Left colon (tissue), 2 donors: ENCODE measurements at places on chromosomes 6 and 20. TPM values are rescaled to one million over a fixed set of nuclear protein-coding genes. Genes with fewer than 3 reads are reported as not detected.

GRCh38 chr6:167095888-167096287 lies 27.0 kb upstream of the CCR6 start:
- DNase-seq = no peak

DNA sequence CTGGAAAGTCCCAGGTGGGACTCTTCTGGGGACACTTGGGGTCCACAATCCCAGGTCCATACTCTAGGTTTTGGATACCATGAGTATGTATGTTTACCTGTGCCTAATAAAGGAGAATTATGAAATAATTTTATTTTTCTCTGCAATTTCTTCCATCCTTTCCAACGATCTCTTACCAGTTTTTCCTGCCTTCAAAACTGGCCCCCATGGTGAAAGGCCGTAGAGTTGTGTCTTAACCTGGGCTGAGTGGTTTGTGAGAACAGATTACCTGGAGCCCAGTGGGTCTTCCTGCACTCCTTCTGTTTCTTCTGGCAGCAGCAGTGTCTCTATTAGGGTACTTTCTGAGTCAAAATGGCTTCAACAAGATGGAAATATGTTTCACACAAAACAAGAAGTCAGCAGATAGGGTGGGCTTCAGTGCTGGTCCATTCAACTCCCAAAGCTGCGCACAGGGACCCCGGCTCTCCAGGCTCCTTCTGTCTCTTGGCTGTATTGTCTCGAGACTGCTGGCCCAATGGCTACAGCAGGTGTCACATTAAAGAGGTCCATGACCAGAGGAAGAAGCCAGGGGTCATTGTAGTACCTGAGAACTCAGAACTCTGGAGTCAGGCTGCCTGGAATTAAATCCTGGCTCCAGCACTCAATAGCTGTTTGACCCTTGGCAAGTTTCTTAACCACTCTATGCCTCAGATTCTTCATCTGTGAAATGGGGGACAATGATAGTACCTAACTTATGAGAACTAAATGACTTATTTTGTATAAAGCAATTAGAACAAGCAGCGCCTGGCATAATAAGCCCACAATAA lies 10.5 kb upstream of the RBCK1 start:
- DNase-seq = no peak

- peak; percentile 54 for DNase-seq
These were observed 59.3 kb upstream of the STMND1 start for GRCh38 chr6:17042422-17043147.

GRCh38 chr20:34410336-34410735 lies 47.3 kb downstream of the ITCH start:
- DNase-seq = no peak

DNA sequence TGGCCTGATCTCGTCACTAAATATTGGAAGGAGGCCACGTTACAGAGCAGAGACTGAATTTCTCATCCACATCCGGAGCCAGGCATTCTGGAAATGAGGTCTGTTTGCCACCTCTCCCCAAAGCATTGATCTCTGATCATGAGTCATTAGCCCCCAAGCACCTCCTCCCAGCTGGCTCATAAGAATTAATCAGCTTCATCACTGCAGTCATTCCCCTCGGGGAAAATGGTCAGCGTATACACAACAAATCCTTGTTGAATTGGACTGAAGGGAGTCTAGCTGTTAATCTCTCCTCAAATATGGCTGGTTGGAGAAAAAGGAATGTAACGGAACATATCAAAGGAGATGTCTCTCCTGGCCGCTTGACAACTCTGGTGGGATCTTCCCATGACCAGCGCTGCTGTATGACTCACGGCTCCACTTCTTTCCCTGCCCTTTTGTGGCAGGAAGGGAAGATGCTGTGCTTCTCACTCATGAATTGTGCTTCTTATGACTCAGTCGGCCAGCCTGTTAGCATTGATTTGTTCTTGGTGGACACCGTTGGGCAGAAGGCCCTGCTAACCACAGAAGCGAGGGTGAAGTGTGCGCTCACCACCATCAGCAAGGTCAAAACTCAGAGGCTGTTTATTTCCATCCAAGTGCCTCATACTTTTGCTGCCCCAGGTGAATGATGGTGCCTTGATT lies 76.7 kb downstream of the RNF182 start:
- DNase-seq = no peak

GRCh38 chr20:17097603-17098002 lies 129.2 kb upstream of the PCSK2 start:
- no peak for DNase-seq

- no peak for DNase-seq
These were observed 169.9 kb downstream of the CARMIL1 start for GRCh38 chr6:25448965-25449538.

DNA sequence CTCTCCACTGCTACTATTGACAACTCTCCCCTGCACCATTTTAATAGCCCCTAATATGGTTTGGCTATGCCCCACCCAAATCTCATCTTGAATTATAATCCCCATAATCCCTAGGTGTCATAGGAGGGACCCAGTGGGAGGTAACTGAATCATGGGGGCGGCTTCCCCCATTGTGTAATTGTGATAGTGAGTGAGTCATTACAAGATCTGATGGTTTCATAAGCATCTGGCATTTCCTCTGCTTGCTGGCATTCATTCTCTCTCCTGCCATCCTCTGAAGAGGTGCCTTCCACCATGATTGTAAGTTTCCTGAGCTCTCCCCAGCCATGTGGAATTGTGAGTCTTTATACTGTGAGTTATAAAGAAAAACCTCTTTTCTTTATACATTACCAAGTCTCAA lies 74.1 kb upstream of the TCF21 start:
- DNase-seq = no peak

DNA sequence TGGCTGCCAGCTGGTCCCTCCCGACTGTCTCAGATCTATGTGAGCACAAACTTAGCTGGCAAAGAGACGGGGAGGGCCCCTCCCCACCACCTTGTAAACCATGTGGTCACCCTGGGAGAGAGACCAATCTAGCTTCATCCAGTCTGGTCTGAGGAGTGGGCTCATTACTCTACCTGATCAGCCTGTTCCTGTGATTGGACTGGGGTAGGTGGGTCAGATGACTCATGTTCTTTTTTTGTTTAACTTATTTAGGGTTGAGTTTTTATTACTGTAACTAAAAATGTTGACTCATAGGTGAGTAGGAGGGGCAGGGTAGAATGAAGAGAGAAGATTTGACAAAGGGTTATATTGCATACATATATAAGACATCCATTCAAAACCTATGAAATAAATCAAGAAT lies 4.7 kb downstream of the GSTA4 start:
- peak; percentile 48 for DNase-seq

DNA sequence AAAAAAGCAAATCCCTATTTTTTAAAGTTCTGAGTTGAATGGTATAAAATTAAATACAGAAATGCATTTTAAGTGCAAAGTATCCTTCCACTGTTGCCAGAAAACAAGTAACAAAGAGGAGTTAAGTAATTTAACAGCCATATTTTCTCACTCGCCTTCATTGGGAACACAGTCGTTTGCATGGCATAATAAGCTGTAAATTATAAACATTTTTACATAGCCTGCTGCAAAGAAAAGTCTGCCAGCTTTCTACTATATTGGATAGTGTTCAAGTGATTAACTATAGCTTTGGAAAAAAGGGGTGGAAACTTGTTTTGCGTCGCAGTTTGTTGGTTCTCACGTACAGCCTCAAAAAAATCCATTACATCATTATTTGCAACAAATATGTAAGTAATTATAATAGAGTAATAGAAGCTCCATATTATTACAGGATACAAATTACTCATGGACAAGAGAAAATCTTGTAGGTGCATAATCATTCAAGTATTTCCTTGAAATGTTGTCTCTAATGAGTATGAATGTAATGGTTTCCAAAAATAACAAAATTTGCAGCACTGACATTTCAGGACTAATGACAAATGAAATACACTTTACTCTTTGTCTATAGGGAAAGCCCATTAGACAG lies 139.3 kb downstream of the PDSS2 start:
- DNase-seq = no peak

GRCh38 chr20:56487216-56487615 lies 18.8 kb downstream of the RTF2 start:
- no peak for DNase-seq

- DNase-seq = no peak
These were observed 122.9 kb upstream of the QKI start for GRCh38 chr6:163291622-163292021.

DNA sequence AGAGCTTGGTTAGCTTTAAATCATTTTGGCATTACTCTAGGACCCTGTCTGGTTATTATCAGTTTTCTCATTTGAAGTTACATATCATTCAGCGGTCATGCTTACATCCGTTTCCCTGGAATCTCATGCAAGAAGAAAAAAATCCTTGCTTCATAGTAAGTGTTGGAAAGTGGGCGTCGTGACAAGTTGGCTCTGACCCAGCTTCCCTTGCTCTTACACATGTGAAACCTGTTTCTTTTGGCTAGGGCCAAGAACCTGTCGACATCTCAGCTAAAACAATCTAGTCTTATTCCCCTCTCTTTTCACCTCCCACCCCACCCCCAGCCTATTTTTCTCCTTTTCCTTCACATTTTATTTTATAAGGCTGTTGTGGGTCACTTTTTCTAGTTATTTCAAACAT lies 45.5 kb downstream of the ANKS1A start:
- peak; percentile 25 for DNase-seq

DNA sequence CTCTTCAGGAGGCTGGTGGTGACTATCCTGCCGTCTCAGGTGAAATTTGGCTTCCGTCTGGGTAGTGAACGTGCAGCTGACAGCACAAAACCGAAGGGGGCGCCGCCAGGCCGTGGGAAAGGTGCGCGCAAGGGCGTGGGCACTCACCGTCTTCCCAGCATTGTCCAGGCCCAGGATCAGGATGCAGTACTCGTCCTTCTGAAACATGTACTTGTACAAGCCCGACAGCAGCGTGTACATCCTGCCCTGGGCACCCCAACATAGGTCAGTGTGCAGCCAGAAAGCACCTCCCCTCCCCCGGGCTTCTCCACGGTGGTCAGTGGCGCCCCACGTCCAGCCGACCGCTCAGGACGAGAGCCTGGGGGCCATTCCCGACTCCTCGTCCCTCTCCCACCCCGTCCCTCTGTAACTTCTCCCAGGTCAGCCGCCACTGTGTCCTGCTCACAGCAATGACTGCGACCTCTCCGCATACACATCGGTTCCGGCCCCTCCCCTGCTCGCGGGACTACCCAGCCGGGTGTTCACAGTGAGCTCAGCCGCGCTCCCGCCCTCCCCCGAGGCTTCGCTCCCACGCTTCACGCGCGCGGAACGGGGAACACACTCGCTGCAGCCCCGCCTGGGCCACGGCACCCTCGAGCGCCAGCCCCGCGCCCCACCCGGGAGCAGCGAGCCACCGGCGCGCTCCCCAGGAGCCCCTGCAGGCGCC lies 771 bp downstream of the ARFRP1 start:
- DNase-seq = peak; percentile 77

DNA sequence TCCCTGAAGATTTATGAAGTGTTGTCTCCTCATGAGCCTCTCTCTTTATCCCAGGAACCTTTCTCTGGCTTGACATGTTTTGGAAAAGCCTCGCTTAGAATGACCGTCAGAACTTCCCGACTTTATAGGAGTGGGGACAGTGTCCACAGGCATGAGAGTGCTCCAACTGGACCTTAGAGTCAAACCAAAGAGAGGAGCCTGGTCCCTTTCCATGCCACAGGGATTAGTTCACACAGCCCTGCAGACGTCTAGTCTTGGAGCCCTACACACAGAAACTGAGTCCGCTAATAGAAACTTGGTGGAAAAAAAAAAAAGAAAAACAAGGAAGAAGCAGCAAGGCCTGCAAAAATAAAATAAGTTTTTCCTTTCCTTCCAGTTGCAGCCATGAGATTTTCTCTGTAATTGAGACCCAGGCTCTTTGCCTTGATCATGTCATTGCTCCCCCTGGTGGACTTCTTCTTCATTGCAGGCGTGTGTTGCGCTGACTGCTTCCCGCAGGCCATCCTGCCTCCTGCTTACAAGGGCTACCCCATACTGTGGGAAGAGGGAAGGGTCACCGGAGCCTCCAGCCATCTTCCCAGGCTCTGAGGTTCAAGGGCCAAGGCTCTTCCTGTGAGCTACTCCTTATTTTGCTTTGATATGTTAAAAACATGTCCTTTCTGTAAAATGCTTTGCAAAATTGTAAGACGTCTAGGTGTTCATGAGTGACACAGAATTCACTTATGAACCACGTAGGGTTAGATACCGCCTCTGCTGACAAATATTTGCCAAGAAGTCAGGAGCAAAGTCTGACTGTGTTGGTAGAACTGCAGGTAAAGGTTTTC lies 201.0 kb downstream of the UST start:
- DNase-seq = peak; percentile 72

DNA sequence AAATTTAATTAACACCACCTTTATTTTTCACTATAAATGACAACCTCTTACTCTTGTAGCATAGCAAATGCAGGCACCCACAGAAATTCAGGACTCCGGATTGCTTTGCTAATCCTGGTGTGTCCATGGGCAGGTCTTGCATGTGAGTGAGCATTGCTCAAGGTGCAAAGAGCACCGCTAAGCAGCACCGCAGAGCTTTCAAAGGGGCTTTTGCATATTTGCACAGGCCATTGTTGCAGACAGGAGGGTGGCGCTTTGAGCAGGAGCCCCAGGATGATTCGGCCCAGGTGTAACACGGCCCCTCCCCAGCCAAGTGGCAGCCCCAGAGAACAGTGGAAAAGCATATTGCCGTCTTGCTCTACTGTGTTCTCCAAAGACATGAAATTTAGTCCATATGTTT lies 293.2 kb downstream of the NRN1 start:
- no peak for DNase-seq

GRCh38 chr6:137736048-137736818 lies 130.8 kb upstream of the TNFAIP3 start:
- DNase-seq = no peak

GRCh38 chr20:3757268-3757667 lies 10.3 kb downstream of the ADISSP start:
- DNase-seq = no peak

GRCh38 chr6:34020807-34021553 lies 124.9 kb downstream of the GRM4 start:
- DNase-seq = no peak

DNA sequence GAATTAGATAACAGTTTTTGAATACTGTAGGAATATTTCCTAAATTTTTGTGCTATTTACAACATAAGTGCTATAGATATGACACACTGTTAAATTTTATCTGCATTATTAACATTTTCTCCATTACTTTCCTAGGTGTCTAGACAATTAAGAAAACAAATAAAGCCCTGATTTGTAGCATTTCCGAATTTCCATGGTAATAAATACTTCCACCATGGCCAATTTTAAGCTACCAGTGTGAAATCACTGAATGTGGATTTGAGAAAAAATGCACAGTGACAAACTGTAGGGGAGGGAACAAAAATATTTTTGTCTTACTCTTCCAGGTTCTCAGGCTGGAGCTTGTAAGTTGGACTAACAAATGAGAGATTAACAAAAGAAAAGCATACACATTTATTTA lies 27.9 kb downstream of the LIN28B start:
- no peak for DNase-seq

- DNase-seq = peak; percentile 67
These were observed 25.7 kb upstream of the BTBD3 start for GRCh38 chr20:11891776-11892545.

GRCh38 chr6:2477666-2478065 lies 232.3 kb upstream of the GMDS start:
- no peak for DNase-seq

The CDH26 gene
- 0.43 TPM for total RNA-seq

The FAM217B gene
- 9.2 TPM for total RNA-seq

The LGSN gene
- 0.06 TPM for total RNA-seq

The RNF144B gene
- total RNA-seq = 4.5 TPM

The AIF1 gene
- 5.2 TPM for total RNA-seq

The KHDC1 gene
- total RNA-seq = 1.0 TPM

The NKAPL gene
- total RNA-seq = 0.47 TPM

The HLA-DOA gene
- total RNA-seq = 4.7 TPM

The GINS1 gene
- total RNA-seq = 2.7 TPM

The TBC1D7 gene
- 22.1 TPM for total RNA-seq

The BIRC7 gene
- 0.25 TPM for total RNA-seq

The CST5 gene
- total RNA-seq = not detected

The SOX18 gene
- total RNA-seq = 8.9 TPM

The BCAS1 gene
- total RNA-seq = 149 TPM

The SLC52A3 gene
- total RNA-seq = 22.1 TPM

The LST1 gene
- 2.4 TPM for total RNA-seq
